ENCODE measurements at places on chromosomes 13 and 19. TPM values are rescaled to one million over a fixed set of nuclear protein-coding genes. Genes with fewer than 3 reads are reported as not detected.
A peak's percentile ranks its signal among the peaks of the same experiment; 100 is the strongest.

- no peak for DNase-seq
These were observed 1.2 kb downstream of the NR2C2AP start for GRCh38 chr19:19201697-19202630.

DNA sequence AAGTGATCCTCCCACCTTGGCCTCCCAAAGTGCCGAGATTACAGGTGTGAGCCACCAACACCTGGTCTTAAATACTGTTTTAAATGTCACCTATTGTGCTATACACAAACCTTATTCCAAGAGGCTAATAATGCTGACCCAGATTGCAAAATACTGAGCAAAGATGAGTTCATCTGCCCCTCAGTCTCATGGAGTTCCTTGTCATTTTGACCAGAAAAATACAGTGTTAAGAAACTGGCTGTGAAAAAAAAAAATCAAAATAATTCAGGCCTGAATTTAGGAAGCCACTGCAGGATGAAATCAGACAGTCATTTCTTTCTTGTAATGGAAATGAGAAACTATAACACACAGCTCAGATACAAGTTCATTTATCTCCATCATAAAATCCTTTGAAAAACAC lies 59.9 kb downstream of the TBC1D4 start:
- no peak for DNase-seq

ETHE1 gene
- total RNA-seq, result 40.7 TPM

GRCh38 chr13:45296259-45296658 lies 44.7 kb downstream of the TPT1 start:
- no peak for DNase-seq

ANKLE1 gene
- total RNA-seq, result 0.54 TPM

DNA sequence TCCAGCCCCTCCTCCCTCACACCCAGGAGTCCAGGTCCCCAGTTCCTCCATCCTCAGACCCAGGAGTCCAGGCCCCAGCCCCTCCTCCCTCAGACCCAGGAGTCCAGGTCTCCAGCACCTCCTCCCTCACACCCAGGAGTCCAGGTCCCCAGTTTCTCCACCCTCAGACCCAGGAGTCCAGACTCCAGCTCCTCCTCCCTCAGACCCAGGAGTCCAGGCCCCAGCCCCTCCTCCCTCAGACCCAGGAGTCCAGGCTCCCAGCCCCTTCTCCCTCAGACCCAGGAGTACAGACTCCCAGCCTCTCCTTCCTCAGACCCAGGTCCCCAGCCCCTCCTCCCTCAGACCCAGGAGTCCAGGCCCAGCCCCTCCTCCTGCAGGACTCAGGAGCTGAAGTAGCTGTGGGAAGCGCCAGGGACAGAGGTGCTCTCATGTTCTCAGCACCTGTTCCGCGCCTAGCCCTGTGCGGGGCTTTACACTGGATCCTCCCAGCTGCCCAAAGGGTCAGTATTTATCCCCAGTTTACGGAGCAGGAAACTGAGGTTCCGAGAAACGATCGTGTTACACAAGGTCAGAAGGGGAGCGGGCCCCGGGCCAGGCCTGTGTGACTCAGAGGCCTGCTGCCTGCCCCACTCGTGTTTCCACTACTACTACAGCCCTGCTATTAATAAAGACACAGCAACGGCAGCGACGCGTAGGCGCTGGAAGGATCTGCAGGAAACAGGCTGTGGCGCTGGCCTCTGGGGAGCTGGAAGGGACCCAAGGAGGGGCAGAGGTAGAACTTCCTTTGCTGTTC lies 1.7 kb upstream of the SBK3 start:
- peak; percentile 91 for DNase-seq

ZNF471 gene
- 8.6 TPM for total RNA-seq

GRCh38 chr13:77425705-77426104 lies 98.8 kb upstream of the MYCBP2 start:
- DNase-seq, result no peak

POSTN gene
- total RNA-seq, result 46.7 TPM

DNA sequence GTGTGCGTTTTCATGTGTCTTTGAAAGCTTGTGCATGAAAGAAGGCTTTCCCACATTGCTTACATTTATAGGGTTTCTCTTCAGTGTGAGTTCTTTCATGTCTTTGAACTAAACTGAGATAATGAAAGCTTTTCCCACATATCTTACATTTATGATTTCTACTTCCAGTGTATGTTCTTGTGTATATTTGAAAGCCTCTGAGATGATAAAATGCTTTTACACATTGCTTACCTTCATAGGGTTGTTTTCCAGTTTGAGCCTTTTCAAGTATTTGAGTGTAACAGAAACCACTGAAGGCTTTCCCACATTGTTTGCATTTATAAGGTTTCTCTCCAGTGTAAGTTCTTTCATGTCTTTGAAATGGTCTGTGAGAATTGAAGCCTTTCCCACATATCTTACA lies 9.8 kb upstream of the ZNF441 start:
- DNase-seq, result no peak

- no peak for DNase-seq
These were observed 7.6 kb downstream of the ZNF737 start for GRCh38 chr19:20558011-20558410.

DNA sequence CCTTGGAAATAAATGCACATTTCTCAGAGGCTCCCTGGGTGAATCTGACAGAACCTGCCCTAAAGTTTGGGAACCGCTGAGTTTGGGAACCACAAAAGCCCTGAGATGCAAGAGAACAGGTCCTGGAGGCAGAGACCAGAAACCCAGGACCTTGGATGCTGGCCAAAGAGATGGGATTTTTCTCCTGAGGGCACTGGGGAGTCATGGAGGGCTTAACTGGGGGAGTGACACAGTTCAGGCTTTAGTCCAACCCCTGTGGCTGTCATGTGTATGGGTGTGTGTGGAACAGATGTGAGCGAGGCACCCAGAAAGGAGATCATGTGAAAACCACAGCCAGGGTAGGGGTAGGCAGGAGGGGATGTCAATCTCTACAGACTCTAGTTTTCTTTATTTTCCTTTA lies 3.9 kb upstream of the NCCRP1 start:
- no peak for DNase-seq

- no peak for DNase-seq
These were observed 496 bp downstream of the ZNF574 start for GRCh38 chr19:42076380-42076944.

- DNase-seq, result no peak
These were observed 8.2 kb upstream of the DHDH start for GRCh38 chr19:48925240-48925843.

KIR3DL1 gene
- total RNA-seq, result not detected

GRCh38 chr13:26378116-26378515 lies 124.2 kb downstream of the CDK8 start:
- no peak for DNase-seq

All from sigmoid colon (tissue), 7 donors.